CD14-positive monocyte (primary cell): ENCODE measurements at places on chromosomes 7 and 10.
A peak's percentile ranks its signal among the peaks of the same experiment; 100 is the strongest.

DNA sequence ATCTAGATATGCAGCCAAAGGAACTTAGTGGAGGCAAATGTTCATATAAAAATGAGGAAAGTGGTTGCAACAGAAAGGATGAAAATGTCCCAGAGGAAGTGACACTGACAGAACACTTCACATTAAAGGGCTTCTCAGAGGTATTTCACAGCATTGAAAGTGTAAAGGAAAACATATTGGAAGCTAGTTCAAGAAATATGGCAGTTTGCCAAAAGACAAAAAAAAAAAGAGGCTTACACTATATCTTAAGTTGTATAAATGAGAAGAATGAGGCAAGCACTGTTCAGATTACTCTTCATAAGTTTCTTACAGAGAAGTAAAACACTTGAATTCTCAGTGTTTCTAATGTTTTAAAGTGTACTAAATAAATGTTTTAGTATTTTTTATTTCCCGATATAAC lies 20.1 kb downstream of the RUNDC3B start:
- no peak for DNase-seq

DNA sequence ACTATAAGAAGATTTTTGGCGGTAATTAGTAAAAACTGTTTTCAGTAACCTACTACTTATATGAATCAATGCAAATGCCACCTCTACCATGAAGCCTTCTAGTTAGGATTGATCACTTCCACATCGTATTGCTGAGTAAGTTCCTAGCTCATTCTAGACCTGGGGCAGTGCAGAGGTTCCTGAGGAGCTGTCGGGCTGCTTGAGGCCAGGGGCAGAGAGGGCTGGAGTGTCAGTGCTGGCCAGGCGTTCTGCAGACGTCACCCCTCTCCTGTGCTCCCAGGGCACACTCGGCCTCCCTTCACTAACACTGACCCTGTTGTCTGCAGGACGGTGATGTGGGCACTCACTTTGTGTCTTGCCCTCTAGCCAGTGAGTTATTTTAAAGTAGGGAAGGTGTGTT lies 275.7 kb downstream of the CELF2 start:
- no peak for DNase-seq

DNA sequence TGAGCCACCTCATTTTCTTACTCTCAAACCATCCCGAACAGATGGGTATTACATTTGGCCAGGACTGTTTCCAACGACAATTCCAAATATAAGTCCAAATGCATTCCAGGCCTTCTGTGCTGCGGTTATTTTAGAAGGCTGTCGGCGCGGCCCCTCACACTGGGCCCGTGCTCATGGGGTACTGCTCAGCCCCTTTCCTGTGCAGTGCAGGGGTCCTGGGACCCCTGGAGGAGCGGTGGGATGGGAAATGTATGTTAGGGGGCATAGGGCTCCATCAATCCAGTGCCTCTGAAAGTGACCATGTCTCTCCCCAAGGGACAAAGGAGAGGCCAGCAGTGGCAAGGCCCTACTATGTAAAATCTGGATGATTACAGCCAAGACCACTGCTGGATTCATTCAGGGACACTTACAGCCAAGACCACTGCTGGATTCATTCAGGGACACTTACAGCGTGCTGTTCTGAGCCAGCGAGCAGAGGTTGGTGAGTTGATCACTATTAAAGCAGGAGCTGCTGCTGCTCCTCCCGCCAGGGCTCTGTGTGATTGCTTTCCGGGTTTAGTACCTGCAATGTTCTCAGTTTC lies 66.3 kb downstream of the CHST15 start:
- DNase-seq = no peak

DNA sequence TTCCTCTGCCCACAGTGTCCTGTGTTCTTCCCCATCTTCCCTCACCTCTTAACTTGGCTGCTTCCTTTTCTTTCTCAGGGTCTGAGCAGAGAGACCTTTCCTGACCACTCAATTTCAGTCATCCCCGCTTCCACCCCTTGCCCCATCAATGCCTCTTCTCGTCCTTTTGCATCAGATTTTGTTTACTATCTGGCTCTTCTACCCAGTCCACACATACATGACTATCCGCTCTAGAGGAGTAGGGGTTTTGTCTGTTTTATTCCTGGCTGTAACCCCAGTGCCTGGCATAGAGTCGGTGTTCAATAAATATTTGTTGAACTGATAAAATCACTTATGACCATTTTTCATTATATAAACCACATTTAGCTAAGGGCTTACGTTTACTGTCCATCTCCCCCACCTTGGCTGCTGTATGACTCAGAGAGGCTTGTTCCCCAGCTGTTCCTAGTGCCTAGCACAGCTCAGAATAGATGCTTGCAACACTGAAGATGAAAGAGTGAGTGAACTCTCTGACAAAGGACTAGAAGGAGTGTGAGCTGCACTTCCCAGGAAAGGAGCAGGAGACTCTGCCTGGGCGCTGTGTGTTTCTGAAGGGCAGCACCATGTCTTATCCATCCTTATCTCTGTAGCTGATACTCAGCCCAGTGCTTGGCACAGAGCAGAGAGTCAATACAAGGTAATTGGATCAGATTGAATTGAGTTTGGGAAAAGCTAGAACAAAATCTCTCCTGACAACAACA lies 21.9 kb downstream of the ARID5B start:
- DNase-seq = no peak

DNA sequence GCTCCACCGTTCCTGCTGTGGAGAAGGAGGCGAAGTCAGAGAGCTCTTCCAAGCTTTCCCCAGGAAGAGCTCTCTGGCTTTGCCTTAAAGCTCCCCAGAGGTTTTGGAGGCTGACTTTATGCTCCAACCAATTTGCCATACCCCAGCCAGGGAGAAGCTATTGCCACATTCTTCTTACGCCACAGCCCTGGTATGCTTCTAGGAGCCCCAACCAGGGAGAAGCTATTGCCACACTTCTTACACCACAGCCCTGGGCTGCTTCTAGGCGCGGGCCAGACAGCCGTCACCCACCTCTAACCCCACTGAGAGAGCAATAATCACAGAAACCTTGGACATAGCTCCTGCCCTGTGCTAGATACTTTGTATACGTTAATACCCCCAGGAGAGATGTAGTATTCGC lies 951 bp downstream of the ELOVL3 start:
- peak; percentile 91 for DNase-seq

DNA sequence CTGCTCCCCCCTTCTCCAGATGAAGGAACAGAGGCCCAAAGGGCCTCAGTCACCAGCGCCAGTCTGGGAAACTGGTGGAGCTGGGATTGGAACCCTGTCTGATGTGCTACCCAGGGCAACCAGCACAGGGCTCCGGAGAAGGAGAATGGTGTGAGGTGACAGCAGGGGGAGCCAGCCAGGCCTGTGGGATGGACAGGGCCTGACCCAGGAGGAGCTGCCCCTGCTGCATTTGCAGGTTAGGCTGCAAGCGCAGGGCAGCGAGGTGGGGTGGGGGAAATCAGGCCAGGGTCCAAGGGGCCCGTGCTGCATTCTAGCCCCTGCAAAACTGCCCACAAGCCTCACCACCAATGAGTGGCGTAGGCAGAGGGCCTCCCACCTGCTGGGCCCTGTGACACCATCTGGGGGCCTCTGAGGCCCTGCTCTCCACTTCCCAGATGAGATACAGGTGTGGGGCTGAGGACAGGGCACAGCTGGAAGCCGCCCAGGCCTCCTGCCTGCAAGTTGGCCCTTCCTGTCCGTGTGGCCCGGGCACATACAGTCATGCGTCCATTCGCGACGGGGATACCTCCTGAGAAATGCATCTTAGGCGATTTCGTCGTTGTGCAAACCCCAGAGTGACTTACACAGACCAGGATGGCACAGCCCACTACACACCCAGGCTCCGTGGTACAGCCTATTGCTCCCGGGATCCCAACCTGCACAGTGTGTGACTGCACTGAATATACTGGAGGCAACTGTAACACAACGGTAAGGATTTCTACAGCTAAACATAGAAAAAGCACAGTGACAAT lies 45.3 kb downstream of the RASGEF1A start:
- no peak for DNase-seq

DNA sequence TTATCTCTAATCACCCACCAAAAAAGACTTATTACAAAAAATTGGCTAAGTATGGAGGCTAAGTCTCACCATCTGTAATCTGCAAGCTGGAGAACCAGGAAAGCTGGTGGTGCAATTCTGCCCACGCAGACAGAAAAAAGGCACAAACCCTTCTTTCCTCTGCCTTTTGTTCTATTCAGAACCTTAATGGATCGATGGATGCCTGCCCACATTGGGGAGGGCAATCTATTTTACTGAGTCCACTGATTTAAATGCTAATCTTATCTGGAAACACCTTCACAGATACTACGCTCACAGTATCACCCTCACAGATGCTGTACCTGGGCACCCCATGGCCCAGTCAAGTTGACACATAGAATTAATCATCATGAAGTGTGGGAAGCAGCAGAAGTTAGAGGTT lies 10.2 kb downstream of the IGFBP3 start:
- no peak for DNase-seq

GRCh38 chr7:128217030-128217805 lies 23.9 kb upstream of the LEP start:
- peak; percentile 95 for DNase-seq

GRCh38 chr7:28270536-28270935 lies 89.9 kb upstream of the JAZF1 start:
- no peak for DNase-seq

- no peak for DNase-seq
Observed at GRCh38 chr10:109019001-109019424, 904.3 kb downstream of the XPNPEP1 start.

DNA sequence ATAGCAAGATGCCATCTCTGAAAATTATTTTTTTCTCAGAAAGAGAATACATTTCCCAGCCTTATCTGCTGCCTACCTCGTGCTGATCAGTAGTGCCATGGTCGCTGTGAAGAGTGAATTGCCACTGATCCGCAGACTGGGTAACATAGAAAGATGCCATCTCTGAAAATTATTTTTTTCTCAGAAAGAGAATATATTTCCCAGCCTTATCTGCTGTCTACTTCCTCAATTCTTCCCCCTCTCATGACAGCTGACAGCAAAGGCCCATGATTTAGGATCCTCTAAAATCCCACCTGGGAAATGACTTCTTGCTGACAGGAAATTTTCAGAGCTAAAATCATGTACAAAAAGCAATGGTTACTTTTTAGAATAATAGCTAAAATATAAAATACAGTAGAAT lies 92.5 kb upstream of the AHR start:
- DNase-seq = no peak

GRCh38 chr10:43905512-43906236 lies 257.0 kb upstream of the ZNF32 start:
- no peak for DNase-seq

GRCh38 chr7:151780631-151781030 lies 96.3 kb downstream of the PRKAG2 start:
- no peak for DNase-seq

DNA sequence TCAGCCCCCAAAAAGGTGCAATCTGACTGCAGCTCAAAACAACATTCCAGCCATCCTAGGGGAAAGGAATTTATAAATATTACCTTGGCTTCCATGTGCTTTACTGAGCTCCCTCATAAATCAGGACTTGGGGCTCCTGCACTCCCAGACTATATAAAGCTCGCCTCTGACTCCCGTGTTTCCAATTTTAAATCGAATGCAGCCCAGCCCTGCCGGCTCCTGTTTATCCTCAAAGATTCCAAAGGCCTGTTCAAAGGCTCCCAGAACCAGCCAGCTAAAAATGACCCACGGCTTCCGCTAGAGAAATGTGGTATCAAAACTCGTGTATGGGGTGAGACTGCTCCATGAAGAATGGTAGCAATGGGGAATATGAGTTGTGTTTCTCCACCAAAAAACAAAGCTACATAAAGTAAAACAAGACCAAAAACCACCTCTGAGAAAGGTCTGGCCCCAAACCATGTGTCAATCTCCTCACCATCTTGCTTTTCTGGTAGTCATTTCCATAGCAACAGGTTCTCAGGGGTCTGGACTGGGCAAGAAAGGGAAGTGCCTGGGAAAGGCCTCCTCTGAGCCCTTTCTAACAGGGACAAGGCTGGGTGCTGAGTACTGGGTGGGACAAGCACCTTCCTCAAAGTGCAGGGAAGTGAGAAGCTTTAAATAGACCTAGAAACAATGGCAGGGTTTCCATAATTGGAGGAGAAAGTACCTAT lies 5.1 kb downstream of the CALML3 start:
- no peak for DNase-seq

DNA sequence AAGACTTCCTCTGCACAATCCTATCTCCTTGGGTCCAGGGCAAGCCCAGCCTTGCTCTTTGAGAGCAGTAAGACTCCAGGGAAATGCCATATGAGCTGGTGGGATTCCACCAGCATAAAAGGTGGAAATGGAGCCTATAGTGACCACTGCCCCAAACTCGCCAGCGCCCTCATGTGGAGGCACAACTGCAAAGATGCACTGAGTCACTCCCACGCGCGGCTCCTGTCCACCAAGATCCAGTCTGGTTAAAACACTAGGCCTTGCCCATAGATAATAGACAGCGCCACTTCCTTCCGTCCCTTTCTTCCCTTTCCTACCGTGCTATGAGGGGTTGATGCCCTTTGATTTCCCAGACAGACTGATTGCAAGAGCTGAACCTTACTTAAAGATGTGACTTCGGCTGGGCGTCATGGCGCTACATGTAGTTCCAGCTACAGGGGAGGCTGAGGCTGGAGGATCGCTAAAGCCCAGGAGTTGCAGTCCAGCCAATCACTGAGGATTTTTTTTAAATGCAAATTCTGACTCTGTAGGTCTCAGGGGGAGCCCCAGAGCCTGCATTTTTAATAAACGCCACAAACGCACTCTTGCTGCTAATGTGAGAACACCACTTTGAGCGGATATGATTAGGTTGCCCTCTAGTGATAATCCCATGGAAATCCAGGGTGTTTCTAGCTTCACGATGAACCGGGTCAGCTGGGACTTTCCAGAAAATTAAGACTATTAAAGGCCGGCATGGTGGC lies 136.5 kb downstream of the EPC1 start:
- DNase-seq = peak; percentile 37

DNA sequence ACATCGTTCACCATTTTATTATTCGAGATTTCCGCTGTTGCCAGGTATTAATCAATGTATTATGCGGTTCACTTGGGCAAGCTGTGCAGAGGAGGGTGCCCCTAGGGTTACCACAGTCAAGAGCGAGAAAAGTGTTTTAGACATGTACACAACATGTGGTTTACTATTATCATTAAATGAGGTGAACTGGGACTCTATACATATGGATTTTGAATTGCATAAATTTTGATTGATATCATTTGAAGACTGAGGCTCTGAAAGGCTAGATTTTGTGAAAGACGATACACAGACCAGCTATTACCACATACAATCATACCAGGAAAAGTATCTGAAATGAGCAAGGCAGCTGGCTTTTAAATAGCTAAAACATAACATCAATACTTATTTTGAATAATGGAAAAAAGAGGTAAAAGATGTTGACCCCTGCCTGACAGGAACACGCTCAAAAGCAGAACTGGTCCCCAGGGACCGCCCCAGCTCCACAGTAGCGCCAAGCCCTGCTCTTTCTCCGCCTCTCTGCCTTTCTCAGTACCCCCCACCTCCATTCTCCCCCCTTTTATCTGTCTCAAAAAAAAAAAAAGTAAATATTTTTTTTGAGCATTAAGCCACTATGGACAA lies 413.4 kb upstream of the MKI67 start:
- DNase-seq = no peak

DNA sequence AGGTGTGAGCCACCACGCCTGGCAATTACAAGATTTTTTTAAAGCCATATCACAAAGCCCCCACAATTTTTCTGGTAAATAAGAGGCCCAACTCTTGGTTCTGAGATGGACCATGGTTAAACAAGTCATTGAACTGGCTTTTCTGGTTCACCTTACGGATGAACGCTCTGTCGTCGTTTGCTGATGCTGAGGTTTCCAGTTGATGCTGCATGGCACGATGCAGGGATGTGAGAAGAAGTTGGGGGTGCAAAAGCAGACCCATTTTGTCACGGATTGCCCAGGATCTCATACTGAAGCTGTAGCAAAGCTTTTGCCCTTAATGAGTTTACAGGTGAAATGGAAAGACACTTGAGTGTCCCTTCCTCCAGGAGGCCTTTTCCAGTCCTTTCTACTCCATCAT lies 2.0 kb upstream of the IL2RA start:
- no peak for DNase-seq

GRCh38 chr7:41565655-41566054 lies 137.2 kb downstream of the INHBA start:
- DNase-seq = no peak
